ENCODE measurements at places on chromosomes 2 and 18.

DNA sequence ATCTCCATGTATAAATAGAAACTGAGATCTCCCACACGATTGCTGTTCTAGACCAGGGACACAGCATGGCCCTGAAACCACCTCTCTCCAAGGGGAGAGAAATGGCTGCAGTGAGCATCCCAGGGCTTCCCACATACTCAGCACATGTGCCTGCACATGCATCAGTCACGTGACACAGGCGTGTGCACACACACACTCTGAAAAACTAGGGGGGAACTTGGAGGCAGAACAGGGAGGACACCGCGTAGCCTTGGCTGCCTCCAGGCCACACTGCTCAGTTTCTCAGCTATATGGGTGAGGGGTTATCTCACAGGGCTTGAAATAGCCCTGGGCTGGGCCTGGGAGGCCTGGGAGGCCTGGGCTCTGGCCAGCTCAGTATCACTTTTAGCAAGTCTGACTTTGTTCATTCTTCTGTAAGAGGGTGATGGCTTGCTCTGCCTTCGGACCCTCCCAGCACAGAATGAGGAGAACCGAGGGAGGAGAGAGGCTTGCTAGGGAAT is 66.9 kb downstream of the EMX1 start:
- DNase-seq = no peak

GRCh38 chr18:35193316-35193715 is 47.5 kb upstream of the ZNF397 start:
- no peak for DNase-seq

DNA sequence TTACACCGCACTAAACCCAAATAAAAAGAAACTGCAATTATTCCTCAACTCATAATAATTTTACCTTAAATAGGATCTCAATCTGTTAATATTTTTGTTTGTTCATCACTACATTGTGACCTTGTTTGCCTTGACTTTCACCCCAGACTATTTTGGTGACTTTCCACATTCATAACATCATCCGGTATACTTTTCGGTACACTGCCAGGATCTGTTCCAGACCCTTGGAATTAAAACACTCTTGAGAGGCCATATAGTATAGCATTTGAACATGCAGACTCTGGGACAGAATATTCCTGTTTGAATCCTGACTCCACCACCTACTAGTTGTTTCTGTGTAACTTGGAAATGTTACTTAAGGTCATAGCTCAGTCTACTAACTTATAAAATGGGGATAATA is 577.4 kb downstream of the METTL4 start:
- DNase-seq = no peak

DNA sequence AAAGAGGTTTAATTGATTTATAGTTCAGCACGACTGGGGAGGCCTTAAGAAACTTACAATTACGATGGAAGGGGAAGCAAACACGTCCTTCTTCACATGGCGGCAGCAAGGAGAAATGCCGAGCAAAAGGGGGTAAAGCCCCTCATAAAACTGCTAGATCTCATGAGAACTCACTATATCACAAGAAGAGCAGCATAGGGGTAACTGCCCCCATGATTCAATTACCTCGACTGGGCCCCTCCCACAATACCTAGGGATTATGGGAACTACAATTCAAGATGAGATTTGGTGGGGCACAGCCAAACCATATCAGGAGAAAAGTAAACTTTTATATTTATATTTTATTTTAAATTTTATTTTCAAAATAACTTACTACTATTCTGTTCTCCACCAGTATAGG is 272.0 kb downstream of the MYCN start:
- no peak for DNase-seq

DNA sequence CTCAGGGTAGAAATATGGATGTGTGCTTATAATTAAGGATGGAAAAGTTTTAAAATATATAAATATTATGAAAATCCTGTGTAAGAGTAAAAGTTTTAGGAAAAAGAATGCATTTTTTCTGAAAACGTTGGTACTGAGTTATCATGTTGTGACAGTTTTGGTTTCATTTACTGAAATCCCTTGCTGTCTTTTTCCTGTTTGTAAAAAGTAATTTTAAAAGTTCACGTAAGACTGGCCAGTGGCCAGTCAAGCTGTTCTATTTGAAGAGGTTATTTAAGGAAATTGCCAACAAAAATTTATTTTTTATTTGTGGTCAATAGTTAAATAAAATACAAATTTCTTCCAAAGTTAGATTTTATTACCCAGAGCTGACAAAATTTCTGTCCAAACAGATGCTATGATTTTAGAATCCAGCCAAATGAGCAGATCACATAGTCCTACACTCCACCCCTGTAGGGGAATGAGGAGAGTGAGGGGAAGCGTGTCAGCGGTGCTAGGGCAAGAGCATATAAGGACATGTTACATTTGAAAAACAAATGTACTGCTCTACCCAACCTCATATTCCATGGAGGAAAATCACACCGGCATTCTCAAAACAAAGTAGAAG is 297.8 kb upstream of the TFPI start:
- DNase-seq = no peak
